Esophagus mucosa (tissue), 1 donor: ENCODE measurements at places on chromosomes 2 and 18.

- no peak for ATAC-seq
Observed at GRCh38 chr2:124884315-124884714, 859.2 kb downstream of the CNTNAP5 start.

- no peak for ATAC-seq
Observed at GRCh38 chr2:136750065-136750464, 15.3 kb upstream of the THSD7B start.

GRCh38 chr2:14632133-14632936 is at the start of gene LRATD1:
Gene LRATD1 (plus strand): TSS chr2:14632717. CDS start chr2:14633980, 1,263 bp downstream.
- peak; percentile 88 for ATAC-seq

- ATAC-seq: no peak
Observed at GRCh38 chr2:57886161-57886786, 160.3 kb upstream of the VRK2 start.

DNA sequence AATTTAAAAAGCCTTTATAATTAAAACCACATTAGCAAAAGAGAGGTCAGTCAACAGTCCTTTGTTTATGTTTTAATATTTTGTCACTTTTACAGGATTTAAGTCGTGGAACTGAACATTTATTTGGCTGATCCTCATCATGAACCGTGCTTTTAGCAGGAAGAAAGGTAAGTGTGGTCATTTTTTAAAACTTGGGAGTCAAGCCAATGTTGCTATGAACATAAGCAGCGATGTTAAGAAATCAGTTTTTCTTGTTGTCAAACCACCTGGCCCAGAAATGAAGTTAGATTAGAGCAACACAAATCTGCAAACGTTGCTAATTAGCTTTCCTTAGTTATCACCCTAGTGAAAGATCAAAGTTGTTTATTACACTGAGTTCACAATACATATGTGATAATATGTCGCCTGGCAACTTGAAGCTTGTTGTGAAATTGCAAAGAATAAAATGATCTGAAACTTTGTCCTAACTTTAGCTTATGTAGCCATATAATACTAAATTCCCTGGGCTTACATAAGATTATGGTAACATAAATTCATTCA is 186.0 kb downstream of the GULP1 start:
- no peak for ATAC-seq

DNA sequence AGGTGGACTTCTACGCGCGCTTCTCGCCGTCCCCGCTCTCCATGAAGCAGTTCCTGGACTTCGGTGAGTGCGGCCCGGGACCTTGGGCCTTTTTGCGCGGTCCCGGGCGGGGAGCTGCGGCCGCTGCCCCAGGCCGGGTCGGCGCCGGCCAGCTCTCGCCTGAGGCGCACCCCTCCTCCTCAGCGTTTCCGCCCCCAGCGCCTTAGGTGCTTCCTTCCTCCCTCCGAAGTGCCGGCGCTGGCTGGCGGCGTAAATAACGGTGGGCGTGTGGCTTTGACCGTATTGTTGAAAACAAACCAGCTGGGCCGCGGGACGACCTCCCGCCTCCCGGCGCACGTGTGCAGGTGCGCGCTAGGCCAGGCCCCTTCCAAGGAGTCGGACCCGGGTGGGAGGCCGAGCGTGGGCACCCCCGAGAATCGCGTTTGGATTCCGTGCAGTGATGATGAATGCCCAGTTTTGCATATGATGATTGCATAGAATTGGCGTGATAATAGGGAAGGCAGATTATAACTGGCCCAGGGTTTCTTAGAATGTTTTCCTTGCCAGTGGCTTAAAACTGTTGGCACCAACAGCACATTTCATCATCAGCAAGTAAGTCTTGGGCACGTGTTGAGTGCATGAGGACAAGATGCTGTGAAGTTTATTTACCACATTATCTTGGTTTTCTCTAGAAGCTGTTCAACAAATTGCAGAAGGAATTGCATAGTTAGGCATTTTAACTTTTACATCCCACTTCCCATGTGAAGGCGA is 569 bp downstream of the PDK1 start:
- peak; percentile 51 for ATAC-seq

GRCh38 chr2:84319581-84319980 is 139.5 kb downstream of the SUCLG1 start:
- no peak for ATAC-seq
